T-helper 2 cell treated with Interferon-gamma antibody and Interleukin-4, amounts not matched to agents 5 μg/mL and 100 μg/mL, for 36 hours (primary cell): ENCODE measurements at places on chromosomes 5 and 9.

DNA sequence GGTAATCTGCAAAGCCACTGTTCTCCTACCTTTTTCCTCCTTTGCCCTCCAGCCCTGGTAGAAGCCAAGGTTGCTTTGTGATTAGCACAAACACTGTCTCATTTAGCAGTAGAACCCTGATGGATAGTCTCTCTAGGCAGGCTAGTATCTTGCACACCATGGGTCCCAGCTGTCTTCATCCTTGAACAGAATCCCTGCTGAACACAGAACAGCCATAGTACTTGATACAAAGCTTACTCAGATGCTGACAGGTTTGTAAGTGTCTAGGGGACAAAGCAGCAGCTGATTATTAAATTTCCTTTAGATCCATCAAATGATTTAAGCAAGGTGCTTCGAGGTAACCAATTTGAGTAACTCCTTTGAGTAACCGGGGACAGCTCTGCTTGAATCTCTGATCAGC, 163.7 kb upstream of the PPP1R2B start:
- no peak for DNase-seq

GRCh38 chr5:69225860-69226259, 8.8 kb upstream of the CDK7 start:
- no peak for DNase-seq

GRCh38 chr5:125152044-125152443, 405.6 kb upstream of the ZNF608 start:
- no peak for DNase-seq

DNA sequence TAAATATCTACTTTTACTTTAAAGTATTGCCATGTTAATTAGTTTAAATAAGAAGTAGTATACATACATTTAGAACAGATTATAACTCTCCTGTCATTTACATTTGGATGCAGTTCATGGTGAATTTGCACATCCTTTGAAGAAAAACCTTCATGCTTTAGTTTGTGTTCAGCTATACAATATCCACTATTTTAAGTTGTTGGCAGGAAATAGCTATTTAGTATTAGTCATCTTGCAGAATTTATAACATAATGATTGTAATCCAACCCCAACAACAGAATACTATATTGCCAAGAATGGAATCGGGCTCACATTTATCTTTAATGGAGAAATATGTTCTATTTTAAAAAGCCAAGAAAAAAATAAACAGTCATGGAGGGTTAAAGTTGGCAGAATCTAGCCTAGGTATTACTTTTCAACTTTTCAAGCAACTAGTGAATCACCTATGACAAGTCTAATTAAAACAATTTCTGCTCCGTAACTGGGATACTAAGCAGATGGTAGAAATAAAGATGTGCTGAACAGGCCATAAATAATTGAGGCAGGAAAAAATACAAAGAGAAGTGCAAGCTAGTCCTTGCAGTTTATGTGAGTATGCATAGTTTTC, 1170.6 kb upstream of the NUDT12 start:
- DNase-seq: no peak

DNA sequence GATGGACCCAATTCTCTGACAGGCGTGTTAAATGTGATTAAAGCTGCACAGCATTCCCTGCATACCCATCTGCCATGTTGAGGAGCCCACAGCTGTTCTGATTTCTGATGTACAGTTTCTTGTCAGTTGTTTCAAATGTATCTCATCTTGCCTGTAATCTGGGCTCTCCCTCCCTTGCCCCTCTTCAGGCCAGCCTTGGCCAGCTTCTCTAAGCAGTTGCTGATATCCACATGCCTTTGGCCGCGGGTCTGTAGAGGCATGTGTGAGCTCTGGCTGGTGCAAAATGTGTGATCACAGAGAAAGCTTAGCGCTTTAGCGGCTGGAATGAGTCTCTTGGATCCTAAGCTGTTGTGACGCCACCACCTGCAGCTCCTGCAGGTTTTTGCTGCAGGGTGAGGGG, 332.0 kb downstream of the MLLT3 start:
- DNase-seq: no peak

- DNase-seq: no peak
Observed at GRCh38 chr9:3189113-3189861, 336.5 kb downstream of the RFX3 start.

GRCh38 chr9:77944556-77945243, 86.9 kb downstream of the GNAQ start:
- no peak for DNase-seq

DNA sequence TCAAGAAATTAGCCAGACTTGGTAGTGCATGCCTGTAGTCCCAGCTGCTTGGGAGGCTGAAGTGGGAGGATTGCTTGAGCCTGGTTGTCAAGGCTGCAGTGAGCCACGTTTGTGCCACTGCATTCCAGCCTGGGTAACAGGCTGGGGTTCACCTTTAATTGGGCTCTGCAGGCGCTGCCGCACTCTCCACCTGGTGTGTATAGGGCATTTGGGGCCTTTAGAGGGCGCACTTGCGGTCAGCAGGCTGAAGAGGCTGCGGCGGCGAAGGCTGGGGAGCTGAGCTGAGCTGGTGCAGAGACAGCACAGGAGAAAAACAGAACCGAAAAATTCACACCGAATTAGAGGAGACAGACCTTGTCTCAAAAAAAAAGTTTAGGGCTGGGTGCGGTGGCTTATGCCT, 31.2 kb downstream of the CDK7 start:
- DNase-seq: no peak

DNA sequence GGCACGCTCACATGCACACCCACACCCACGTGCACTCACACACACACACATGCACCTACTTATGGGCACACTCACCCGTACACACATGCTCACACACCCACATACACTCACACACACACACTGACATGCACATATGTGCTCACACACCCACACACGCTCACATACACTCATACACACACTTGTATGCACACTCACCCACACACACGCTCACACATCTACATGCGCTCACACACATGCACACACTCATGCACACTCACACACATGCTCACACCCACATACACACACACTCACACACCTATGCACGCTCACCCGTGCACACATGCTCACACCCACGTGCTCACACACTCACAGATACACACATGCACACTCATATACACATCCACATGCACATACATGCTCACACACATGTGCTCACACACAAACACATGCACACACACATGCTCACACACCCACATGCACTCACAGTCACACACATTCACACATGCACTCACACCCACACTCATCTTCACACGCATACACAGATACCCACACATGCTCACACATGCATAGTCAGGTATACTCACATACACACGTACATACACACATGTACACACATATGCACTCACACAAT, 138.3 kb downstream of the OLFM1 start:
- no peak for DNase-seq

- DNase-seq: no peak
Observed at GRCh38 chr9:115531410-115532125, 413.6 kb upstream of the TNC start.

DNA sequence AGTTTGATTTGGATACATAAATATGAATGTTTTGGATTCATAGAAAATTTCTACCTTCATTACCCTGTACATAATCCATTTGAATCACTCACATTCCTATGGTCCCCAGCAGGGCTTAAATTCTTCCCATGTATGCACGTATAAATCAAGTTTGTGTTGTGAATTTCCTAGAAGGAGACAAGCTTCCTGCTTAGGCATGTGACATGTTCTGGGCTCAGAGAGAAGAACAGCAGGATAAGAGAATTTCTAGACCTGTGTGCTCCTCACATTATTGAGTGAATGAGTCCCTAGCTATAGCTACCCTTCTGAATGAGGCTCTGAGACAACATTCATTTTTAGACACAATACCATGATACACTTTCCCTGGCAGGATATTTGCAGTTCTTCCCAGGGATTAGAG, 229.1 kb downstream of the YTHDC2 start:
- no peak for DNase-seq

DNA sequence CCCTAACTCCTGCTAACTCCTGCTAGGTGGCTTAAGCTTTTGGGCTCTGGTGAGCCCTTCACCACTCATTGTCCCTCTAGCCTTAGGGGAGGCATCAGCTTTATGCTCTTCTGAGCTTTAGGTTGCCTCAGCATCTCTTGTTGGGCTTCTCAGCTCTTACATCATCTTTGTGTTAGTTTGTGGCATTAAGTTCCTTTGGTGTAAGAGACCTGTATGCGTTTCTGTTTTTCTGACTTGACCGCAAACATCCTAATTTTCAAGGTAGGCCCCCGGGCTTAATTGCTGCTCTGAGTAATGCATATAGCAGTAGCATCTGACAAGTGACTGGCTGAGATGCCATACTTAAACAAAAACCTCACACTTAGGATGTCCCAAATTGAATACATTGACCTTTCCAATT, 287.8 kb upstream of the TUT7 start:
- DNase-seq: no peak

DNA sequence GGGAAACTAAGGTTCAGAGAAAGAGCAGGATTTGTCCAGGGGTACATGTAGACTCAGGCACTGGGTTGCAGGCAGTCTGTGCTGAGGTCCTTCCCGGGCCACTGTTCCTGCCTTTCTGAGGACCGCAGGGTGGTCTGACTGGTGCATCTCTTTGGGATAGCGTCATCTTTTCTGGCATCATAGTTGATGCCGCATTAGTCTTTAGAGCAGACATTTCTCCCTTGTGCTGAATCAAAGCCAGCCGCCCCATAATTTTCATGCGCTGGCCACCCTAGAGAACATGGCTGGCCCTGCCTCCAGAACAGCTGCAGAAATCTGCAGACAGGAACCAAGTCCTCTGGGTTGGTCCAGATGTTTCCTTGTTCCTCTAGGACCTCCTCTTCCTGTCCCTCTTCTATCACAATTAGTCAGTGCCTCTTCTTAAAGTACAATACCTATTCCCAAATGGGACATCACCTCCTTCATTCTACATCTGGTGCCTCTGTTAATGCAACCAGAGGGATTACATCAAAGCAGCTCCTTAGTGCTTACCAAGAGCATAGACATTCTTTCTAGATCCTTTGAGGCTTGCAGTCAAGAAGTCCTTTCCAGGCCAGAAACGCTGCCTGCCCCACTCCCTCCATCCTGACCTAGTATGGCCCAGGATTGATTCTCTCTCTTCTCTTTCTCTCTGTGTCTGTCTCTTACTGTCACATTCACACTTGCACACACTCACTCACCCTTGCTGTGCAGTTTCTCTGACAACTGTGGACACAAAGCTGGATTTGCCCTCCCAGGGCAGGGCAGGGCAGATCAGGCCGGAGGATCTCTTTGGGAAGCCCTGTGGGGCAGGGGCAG, 42.0 kb upstream of the ORM1 start:
- DNase-seq: no peak

- no peak for DNase-seq
Observed at GRCh38 chr9:82938426-82939218, 124.3 kb downstream of the RASEF start.

GRCh38 chr9:34227445-34227844, 48.6 kb downstream of the UBAP1 start:
- no peak for DNase-seq

- no peak for DNase-seq
Observed at GRCh38 chr9:36874921-36875320, 159.1 kb downstream of the PAX5 start.
